ENCODE measurements at places on chromosomes 16 and 17.
A peak's percentile ranks its signal among the peaks of the same experiment; 100 is the strongest.

DNA sequence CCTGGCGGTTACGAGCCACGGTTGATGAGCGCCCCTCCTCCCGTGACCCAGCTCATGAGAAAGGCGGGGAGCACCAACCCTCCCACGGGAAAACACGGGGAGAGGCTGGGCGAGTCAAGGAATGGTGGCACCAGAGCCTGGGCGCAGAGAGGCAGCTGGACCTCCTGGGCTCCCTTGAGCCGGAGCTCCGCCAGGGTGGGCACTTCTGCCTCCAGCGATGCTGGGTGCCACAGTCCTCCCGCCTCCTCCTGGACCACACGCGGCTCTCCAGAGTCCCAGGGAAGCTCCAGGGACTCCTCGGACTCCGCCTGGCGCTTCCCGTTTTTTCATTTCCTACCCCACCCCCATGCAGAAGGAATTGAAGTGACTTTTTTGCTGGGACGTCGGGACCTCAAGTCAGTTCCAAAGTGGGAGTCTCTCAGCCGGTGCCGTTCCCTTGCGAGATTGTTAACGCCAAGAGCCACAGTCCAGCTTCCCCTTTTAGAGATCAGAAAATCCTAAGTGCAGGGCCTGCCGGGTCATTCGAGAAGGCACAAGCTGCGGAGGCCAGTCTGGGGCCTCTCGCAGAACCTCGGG is 6.6 kb upstream of the CBX8 start:
- no peak for DNase-seq

- no peak for DNase-seq
Observed at GRCh38 chr17:75228847-75229246, 23.4 kb downstream of the NUP85 start.

DNA sequence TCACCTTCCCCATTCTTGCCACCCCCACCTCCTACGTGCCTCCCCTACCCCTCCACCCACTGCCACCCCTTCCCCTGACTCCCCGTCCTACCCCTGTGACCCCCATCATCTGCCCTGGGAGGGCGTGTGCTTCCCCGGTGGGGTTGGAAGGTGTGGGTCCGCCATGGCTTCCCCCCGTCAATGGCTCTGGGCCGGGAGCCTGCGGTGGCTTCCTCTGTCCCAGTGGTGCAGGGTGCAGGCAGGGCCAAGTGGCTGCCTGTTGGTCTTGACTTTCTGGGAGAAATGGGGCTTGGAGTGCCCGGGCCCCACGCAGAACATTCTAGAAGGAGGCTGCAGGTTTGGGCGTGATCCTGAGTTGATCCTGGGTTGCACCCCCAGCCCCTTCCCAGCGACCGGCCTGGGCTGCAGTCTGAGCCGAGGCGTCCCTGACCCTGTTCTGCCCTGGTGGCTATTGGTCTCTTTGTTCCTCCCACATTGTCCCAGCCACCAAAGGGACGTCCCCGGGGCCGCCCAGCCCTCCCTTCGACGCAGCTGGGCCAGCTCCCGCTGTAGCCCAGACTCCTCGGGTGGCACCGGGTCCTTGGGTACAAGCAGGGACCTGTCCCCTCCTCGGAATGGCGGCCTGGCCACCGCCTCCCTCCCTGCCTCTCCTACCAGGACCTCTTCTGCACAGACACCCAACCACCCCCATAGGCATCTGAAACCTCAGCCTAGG is 25.7 kb downstream of the GSE1 start:
- no peak for DNase-seq

- DNase-seq = no peak
Observed at GRCh38 chr16:27890006-27890405, 173.5 kb downstream of the GSG1L start.

DNA sequence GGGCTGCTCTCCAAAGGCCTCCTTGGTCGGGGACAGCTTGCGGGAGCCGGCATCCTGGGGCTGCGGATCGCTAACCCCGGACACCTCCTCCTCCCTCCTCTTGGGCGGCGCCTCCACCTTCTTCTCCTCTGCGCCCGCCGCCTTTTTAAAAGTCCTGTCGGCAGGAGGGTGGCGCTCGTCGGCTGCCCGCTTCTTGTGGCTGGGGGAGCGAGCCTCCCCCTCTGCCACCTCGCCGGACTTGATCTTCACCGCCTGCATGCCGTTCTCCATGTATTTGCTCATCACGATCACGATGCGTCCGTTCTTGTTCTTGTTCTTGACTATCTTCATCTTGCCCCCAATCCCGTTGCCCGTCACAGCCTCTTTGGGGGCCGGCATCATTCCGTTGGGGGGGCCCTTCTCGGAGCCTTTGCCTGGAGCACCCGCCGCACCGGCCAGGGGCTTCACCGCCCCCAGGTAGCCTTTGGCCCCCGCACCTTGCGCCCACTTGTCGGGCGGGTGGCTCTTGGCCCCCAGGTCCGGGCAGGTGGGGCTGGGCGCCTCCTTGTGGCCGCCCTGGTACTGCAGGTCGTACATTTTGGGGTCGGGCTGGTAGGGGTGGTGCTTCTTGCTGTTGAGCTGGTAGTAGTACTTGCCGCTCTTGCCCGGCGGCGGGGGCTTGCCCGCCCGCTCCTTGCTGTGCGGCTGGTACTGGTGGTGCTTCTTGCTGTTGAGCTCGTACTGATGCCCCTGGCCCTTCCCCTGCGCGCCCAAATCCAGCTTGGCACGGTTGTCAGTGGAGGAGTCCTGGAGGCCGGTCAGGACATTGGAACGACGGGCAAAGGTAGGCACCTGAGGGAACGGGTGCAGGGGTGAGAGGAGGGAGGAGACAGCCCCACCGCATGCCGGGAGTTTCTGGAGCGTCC is 4.4 kb downstream of the CBX4 start:
- no peak for DNase-seq

DNA sequence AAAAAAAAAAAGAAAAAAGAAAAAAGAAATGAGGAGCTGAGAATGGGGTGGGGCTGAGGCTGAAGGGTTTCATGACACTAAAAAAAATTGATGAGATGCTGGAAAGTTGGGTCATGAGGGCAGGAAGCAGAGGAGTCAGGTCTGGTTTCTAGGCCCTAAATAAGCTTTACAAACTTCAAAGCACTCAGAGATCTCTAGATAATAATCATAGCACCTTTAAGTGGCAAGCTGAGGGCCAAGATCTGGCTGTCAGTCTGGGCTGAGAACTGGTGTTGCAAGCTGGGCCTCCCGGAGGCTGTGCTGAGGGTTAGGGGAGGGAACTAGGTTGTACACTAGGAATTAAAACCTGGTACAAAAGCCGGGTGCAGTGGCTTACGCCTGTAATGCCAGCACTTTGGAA is 6.4 kb downstream of the ZNF764 start:
- DNase-seq = no peak

DNA sequence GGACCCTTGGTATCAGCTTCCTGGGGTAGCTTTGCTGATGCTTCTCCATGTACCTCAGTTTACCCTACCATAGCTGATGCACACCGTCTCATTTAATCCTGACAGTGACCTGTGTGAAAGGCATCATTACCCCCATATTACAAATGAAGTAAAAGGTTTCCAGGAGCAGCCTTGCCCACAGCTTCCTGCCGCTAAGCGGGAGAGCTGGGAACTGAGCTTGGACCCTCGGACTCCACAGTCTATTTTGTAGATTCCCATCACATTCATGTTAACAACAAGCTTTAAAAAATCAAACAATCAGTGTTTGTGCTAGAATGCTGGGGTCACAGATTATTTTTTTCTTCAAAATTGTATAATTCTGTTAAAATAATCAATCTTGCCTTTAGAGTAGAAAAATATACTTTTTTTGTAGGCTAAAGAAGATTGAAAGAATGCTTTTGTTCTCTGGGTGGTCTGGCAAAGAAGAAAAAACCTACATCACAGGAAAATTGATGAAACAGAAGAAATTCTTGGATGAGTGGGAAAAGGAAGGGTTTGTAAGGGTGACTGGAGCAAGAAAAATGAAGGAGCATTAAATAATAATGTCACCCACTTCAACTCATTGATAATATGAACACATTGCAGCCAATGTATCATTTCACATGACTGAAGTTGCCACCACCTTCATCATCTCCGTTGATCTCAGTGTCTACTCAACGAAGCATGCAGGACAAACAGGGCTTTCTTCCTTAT is 9.5 kb upstream of the USP10 start:
- no peak for DNase-seq

GRCh38 chr16:54140788-54141136 is 145.8 kb downstream of the IRX3 start:
- no peak for DNase-seq

- no peak for DNase-seq
Observed at GRCh38 chr16:50889276-50889675, 147.4 kb downstream of the CYLD start.

DNA sequence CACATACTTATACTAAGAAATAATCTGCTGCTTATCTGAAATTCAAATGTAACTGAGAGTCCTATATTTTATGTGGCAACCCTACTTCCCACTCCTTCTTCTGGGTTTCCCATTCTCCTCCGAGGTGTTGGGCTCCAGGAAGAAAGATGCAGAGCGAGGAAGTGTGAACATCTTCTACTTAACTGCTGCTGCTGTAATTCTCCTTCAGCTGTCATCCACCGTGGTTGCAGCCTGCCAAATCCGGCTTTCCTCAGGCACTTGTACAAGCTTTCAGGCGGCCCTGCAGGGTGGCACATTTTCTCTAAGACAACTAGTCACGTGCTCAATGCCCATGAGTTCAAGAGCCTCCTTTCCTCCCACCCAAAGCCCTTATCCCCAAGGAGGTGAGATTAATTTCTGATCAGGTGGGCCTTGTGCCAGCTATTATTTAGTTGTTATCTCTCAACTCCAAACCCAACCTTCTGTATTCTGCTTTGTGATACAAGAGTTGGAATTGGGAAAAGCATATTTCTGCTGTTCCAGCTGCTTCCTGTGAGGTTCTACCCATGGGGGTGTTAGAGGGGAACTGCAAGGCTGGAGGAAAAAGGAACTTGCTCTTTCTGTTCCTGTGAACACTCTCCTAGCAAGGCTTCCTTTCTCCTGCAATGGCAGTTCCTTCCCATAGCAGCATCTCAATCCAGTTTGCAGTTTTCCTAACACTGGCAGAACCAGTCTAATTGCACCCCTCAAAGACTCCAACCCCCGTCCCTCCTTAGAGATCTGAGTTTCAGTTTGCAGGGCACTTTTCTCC is 67.6 kb upstream of the RBBP6 start:
- DNase-seq = no peak

GRCh38 chr17:21132428-21132827 is 5.7 kb downstream of the DHRS7B start:
- DNase-seq = no peak

DNA sequence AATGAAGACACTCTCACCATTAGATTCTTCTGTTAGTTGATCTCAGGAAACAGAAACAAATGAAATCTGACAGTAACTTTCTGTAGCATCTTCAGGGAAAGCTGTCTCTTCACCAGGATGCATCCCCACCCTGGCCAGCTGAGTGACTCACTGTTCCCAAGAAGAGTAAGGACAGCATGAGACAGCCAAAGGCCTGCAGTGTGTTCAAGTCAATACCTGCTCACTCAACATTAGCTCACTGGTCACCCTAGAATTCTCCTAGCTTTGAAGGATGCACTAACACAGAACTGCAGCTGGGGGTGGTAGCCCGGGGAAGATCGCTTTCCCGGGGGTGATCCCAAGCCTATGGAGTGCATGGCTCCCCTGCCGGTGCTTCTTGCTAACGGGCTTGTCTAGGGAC is 28.2 kb upstream of the CLEC18B start:
- peak; percentile 64 for DNase-seq

DNA sequence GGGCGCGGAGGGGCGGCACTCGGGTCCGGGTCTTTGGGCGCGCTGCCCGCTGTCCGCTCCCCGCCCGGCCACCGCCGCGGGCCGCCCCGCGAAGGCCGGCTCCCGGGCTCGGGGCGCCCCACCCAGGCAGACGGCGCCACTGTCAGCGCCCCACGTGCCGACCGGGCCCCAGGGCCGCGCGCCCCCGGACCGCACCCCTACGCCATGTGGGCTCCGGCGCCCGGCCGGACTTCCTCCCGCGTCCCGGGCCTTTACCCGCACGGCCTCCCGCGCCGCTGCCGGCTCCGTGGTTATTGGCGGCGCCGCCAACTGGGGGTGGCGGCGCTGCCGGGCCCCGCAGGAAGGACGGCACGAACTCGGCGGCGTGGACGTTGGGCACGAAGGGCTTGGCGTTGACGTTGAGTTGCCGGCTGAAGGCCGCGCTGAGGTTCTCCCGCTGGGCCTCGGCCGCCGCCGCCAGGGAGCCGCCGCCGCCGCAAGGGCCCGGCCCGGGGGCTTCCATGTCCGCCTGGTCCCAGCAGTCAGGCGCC is 577 bp downstream of the GSPT1 start:
- peak; percentile 11 for DNase-seq

GRCh38 chr17:43449470-43450248 is 34.1 kb upstream of the DHX8 start:
- DNase-seq = no peak

DNA sequence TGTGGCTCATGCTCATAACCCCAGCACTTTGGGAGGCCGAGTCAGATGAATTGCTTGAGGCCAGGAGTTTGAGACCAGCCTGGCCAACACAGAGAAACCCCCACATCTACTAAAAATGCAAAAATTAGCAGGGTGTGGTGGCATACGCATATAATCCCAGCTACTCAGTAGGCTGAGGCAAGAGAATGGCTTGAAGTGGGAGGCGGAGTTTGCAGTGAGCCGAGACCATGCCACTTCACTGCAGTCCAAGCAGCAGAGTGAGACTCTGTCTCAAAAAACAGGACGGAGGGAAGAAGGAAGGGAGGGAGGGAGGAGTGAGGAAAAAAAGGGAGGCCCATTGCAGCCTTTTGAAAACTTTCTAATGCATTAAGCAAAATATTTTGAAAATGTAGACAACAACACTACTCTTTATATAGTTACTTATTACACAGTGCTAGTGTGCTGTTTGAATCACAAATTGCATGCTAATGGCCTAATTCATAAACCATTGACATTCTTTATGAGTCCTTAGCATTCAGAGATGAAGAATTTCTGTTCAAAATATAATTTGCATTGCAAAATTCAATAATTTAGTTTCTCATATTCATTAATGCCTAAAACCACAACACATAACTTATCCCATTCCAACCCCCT is 59.4 kb downstream of the TMEM114 start:
- DNase-seq = no peak

DNA sequence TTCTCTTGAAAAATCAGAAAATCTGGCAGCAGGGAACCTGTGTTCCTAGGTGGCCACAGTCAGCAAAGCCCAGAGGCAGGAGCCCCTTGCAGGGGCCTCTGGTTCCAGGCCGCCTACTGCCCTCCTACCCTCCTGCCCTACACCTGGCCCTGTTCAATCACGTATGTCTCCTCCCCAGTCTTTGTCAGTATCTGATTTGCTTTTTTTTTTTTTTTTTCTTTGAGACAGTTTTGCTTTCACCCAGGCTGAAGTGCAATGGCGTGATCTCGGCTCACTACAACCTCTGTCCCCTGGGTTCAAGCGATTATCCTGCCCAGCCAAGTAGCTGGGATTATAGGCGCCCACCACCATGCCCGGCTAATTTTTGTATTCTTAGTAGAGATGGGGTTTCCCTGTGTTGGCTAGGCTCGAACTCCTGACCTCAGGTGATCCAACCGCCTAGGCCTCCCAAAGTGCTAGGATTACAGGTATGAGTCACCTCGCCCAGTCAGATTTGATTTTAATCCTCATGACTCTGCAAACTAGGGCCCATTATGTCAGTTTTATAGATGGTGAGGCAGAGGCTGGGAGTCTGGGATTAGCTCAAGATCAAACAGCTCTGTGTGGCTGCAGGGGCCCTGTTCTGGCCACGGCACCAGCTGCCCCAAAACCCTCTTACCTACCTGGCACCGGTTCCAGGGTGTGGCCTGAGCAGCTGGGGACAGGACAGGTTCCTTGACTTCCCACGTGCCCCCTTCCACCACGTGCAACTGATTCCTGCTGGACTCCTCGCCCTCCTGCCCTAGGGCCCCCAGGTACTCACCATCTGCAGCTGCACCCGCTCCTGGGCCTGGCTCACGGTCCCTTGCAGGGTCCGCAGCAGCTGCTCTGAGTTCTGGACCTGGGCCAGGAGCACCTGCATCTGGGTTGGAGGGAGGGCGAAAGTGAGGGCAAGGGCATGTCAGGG is 14.7 kb downstream of the RABEP2 start:
- DNase-seq = no peak

- DNase-seq = peak; percentile 84
Observed at GRCh38 chr17:74430706-74431567, 951 bp upstream of the GPRC5C start.
